ENCODE measurements at places on chromosomes 5 and 9.
A peak's percentile ranks its signal among the peaks of the same experiment; 100 is the strongest.

DNA sequence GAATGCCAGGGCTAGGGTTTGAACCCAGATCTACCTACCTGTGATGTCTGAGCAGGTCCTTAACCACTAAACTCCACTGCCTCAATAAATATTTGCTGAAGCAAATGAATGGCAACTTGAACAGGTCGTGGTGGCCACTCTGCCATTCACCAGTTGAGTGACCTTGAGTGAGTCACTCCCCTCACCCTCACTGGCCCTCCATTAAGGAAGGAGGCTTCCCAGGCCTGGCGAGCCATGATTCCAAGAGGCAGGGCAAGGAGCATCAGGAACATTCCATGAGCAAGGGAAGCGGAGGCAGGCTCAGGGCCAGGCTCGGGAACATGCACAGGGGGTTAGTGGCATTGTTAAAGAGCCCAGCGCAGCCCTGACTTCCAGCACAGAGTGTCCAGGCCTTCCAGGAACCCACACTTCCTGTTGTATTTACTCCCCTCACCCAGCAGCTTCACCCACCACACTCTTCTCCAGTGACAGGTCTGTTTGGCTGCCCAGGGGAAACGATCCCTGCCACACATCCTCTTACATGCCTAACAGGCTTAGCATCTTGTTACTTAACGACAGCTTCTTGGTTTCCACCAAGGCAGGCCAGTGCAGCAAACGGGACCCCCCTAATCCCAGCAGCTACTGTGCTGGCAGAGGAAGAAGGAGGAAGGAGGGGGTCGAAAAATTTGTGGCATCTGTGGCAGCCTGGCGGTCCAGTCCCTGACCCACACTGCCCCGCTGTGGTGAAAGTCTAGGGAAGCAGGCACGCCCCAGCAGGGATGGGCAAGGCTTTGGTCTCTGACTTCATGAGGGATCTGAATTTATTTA lies 43.7 kb upstream of the TTC1 start:
- peak; percentile 32 for DNase-seq

- no peak for DNase-seq
Measured at GRCh38 chr9:131442351-131442750, 48.5 kb downstream of the PRRC2B start.

DNA sequence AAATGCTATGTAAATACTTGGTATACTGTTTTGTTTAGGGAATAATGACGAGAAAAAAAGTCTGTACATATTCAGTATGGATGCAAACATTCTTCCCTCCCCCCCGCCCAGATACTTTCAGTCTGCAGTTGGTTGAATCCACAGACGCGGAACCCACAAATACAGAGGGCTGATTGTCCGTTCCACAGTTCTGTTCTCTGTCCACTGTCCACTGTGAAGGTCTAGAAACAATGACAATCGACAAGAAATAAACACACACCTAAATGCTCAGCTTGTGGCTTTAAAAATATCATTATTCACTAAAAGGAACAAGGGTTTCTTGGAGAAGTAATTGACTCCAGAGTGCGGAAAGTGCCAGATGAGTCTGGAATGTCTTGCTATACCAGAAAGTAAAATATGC lies 109.1 kb downstream of the TMEM161B start:
- no peak for DNase-seq

GRCh38 chr9:92648474-92648971 lies 21.4 kb downstream of the IPPK start:
- no peak for DNase-seq

DNA sequence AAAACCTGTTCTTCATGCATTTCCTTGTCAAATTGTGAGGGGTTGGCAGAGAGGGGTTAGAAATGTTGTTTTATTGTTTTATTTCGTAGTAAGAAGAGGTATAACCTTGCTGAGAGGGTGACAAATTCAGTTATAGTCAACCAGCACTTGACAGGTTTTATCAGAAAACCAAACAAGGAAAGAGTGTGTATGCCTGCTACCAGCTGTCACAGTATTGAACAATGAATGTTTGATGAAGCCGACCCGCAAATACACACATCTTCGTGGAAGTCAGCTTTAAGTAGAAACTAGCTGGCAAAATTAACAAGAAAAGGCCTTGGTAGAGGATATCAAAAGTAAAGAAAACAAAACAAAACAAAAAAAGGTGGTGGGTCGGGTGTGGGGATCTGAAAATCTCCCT lies 214.6 kb upstream of the TLE4 start:
- no peak for DNase-seq

DNA sequence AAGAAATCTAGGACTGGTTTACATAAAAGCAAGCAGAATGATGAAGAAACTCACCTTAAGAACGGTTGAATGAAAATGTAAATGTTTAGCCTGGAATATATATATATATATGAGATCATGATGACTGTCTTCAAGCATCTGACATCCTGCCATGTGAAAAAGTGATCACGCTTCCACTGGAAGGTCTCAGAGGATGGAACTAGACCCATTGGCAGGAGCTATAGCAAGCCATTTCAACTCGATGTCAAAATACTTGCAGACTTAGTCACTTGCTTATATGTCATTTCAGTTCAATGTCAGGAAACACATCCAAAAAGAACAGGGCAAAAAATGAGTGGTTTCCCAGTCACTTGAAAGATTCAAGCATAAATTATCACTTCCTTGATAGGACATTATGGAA lies 22.2 kb upstream of the TMEM161B start:
- DNase-seq: no peak
